ENCODE measurements at places on chromosomes 3 and 15. TPM values are rescaled to one million over a fixed set of nuclear protein-coding genes. Genes with fewer than 3 reads are reported as not detected.

The GOLGA6A gene
- total RNA-seq, result not detected

DNA sequence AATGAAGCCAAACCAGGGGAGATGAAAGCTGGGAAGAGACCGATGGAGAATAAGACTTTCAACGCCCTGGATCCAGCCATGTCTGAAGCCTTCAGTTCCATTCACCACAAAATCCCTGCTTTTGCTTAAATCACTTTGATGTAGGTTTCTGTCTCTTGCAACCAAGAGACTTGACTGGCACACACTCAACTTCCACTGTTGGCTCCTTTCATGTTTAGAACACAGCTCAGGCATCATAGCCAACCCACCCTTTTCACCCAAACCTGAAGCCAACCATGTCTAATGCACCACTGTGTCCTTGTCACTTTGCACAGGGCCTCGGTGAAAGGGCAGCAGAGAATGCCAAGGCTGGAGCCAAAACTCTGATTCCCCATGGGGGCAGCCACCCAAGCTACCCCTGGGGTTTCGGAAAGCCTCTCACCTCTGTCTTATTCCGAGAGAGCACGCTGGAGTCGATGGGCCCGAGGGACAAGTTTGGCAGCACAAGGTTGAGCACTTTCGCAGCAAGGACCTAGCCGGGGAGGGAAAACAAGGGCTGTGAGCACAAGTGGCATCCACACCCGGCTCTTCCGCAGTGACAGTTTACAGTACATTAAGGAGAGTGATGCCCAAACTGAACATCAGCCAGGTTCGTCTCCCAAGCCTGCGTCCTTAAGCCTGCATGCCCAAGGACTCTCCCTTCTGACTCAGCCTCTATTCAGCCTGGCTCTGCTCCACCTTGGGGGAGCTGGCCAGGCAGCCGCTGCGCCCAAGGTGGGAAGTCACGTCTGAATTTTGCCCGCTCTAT lies 37.6 kb downstream of the ABTB1 start:
- DNase-seq, result no peak

The MASP1 gene
- total RNA-seq, result not detected

DNA sequence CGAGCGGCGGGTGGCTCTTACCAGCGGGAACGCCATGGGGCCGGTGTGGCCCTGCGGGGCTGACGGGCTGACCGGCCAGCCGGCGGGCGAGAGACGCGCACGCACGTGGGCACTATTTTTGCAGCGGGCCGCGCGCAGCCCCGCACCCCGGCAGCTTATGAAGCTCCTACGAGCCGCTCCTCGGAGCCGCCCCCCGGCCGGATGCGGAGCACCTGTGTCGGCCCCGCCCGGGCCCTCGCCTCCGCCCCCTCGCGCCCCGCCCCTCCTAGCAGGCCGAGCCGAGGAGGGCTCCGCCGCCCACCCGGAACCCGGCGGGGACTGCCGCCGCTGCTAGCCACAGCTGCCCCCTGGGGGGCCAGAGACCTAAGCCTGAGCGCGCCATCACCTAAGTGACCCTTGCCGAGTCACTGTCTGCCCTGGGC lies 683 bp upstream of the CPEB1 start:
- peak; percentile 13 for DNase-seq

The GALNT15 gene
- not detected for total RNA-seq

The STARD9 gene
- total RNA-seq, result 6.5 TPM

- DNase-seq, result no peak
Observed at GRCh38 chr15:58212909-58213526, 74.8 kb downstream of the AQP9 start.

The PDZRN3 gene
- total RNA-seq, result not detected

The PTH1R gene
- not detected for total RNA-seq

The DCLK3 gene
- not detected for total RNA-seq

DNA sequence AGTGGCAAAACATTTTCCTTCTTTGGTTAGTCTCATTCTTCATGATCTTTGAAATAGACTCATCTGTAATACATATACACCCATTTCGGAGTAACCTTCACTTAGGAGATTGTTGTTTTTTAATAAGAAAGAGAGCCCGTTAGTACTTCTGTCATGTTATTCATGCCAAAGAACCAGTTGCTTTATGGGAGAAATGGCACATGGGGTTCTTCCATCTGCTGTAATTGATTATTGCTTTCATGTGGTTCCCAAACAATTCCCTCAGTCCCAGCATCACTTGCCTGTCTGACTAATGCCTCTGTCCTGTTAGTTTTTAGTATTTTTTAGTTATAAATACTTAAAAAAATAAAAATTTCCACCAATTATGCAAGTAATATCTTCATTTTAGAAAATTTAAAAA lies 33.8 kb upstream of the FAH start:
- DNase-seq, result no peak

The RTP3 gene
- total RNA-seq, result not detected

GRCh38 chr3:100869787-100870186 lies 123.4 kb downstream of the ABI3BP start:
- no peak for DNase-seq

DNA sequence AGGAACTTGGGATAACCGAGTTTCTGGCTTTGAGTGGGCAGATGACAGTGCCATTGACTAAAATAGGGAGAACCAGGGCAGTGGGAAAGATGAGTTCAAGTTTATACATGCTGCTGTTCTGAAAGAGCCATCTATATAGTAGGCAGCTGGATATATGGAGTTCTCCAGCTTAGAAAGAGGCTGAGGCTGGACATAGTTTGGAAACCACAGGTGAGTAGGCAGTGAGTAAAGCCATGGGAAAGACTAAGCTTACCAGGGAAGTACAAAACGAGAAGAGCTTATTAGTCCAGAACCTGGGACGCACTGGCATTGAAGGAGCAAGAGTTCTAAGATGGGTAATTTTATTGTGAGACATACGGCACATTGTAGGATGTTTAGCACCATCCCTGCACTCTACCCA lies 54.2 kb downstream of the MSL2 start:
- DNase-seq, result no peak

GRCh38 chr3:14410503-14411165 lies 8.2 kb downstream of the SLC6A6 start:
- DNase-seq, result no peak

The ATP13A3 gene
- 144 TPM for total RNA-seq

GRCh38 chr15:65675551-65675950 lies 53.8 kb downstream of the SLC24A1 start:
- DNase-seq, result no peak

GRCh38 chr3:194005930-194006501 lies 129.9 kb upstream of the HES1 start:
- no peak for DNase-seq

GRCh38 chr15:88242586-88243555 lies 13.7 kb downstream of the NTRK3 start:
- DNase-seq, result no peak
